ENCODE measurements at places on chromosomes 7 and 10.

DNA sequence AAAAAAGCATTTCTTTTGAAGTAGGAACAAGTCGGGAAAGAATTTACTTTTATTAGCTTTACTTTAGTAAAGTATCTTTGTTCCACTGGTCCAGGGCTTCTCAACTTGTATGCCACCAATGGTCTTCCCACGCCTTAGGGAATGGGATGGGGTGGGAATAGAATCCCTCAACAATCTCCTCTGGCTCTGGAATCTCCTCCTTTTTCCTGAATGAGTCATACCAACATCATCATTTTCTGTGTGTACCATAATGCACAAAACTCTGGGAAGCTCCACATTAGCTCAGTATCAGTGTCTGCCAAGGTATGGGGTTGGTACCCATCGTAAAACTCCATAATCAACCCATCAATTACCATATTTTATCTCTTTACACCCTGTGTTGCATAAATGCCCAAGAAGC lies 159.4 kb upstream of the BMPER start:
- DNase-seq = no peak

DNA sequence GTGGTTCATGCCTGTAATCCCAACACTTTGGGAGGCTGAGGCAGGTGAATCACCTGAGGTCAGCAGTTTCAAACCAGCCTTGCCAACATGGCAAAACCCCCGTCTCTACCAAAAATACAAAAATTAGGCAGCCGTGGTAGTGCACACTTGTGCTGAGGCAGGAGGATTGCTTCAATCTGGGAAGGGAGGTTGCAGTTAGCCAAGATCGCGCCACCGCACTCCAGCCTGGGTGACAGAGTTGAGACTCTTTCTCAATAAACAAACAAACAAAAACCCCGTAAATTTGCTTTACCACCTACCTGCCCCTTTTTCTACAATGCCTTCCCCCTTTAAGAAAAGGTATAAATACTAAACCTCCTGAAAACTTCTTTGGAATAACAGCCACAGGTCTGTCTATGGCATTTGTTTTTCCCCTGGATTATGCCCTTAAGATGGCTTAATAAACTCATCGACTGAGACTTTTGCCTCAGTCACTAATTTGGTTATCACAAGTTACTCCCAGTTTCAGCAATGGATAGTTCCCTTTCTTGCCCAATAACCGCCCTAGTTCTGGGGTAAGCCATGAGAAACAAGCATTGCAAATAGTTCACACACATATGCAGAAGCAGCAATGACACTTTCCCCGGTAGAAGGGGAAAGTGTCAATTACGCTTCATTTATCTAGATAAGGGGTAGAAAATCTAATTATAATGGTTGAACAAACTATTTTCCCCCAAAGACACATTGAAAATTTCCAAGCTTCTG lies 52.8 kb upstream of the SVIL start:
- no peak for DNase-seq

DNA sequence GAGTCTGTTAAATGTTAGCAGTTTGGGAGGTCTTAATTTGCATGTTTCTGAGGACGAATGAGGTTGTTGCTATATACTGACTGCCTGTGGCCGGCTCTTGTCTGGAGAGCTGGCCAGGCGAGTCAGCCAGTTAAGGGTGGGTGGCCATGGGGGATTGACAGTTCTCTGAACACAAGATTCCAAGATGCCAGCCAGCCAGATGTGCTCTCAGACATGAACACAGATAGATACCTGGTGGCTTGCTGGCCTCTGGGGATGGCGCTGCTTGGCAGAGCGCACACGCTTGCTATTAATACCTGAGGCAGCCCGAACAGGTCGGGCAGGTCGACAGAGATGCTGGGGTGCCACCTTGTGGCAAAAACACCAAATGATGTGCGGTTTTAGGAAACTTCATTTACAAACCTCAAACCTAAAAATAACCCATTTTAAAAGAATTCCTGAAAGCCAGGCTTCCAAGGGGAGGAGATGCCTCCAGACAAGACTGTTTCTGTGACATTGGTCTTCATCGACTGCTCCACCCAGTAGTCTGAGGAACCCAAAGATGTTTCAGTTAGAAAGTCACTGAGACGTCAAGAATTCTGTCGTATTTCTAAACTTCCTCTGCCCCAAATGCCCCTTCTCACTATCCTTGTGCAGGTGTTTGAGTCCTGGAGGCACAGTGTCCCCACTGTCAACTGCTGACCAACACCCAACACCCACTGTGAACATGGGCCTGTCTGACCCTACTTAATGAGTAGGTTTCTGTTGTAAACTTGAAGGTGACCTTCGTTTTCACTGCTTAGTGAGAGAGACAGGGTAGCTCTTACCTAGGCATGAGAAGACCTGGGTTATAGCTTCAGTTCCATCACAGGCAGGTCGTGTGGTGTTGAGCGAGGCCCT lies 123.4 kb downstream of the NT5C2 start:
- peak; percentile 55 for DNase-seq

DNA sequence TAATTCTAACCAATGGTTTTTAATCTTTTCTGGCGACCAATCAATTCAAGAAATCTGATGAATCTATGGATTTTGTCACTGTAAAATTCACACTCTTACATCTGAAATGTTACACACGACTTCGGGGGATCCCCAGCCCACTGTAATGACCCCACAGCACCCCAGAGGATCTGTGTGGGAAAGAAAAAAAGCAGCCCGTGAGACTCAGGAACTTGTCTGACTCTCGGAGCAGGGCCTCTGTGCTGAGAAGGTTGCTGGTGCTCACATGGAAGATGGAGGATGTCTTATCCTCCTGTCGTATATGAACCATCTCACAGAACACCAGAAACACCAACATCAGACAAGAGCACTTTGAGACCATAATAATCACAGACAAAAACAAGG lies 228.4 kb upstream of the INHBA start:
- DNase-seq = no peak

- DNase-seq = no peak
Observed at GRCh38 chr7:17722798-17723197, 217.5 kb downstream of the SNX13 start.

- no peak for DNase-seq
Observed at GRCh38 chr10:81576336-81576735, 298.7 kb upstream of the NRG3 start.

- DNase-seq = peak; percentile 21
Observed at GRCh38 chr10:29681676-29682448, 47.1 kb upstream of the SVIL start.

GRCh38 chr7:157397731-157398691 lies 61.2 kb downstream of the DNAJB6 start:
- DNase-seq = no peak
